Iris pigment epithelial cell (primary cell): ENCODE measurements at places on chromosomes 2 and 18.

- peak; percentile 21 for DNase-seq
These were observed 139.8 kb upstream of the NCK2 start for GRCh38 chr2:105604938-105605337.

GRCh38 chr2:241983571-241984270, 114.2 kb downstream of the RTP5 start:
- no peak for DNase-seq

GRCh38 chr2:73931531-73932500, 5.1 kb downstream of the DGUOK start:
- peak; percentile 73 for DNase-seq

DNA sequence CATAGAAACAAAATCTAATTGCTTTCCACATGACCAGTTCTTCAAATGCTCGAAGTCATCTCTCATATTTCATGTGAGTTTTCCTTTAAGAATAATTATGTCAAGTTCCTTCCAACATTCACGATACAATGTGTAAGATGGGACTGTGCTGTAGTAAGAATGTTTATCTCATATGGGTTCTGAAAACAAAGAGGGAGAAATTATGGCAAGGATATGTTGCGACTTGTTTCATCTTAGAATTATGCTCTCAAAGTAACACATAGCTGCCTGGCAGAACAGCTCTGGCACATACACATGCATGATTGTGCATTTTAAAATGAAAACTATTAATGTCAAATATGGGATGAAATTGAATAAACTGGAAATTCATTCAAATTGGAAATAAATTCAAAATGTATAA, 314.8 kb upstream of the ACVR2A start:
- no peak for DNase-seq

DNA sequence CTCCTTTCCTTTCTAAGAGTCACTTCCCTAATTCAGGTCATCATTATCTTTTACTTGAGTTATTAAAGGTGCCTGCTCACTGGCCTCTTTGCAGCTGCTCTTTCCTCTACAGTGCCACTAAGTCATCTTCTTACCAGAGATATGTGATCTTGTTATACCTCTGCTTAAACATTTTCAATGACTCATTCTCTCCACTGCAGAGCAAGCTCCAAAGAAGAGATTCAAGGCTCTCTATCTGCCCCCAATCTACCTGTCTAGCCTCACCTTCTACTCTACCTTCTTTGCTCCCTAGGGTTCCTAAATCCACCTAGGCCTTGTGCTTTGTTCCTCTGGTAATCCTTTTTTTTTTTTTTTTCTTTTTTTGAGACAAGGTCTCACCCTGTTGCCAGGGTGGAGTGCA, 3.1 kb downstream of the ARHGEF33 start:
- DNase-seq: peak; percentile 22

DNA sequence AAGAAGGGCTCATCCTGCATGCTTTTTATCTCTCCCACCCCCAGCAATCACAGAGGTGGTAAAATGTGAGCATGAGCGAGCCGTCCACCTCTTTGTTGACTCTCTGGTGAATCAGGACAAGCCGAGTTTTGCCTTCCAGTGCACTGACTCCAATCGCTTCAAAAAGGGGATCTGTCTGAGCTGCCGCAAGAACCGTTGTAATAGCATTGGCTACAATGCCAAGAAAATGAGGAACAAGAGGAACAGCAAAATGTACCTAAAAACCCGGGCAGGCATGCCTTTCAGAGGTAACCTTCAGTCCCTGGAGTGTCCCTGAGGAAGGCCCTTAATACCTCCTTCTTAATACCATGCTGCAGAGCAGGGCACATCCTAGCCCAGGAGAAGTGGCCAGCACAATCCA, 19.5 kb downstream of the LIPG start:
- no peak for DNase-seq

- no peak for DNase-seq
These were observed 2.5 kb upstream of the TOGARAM2 start for GRCh38 chr2:28978606-28979005.

DNA sequence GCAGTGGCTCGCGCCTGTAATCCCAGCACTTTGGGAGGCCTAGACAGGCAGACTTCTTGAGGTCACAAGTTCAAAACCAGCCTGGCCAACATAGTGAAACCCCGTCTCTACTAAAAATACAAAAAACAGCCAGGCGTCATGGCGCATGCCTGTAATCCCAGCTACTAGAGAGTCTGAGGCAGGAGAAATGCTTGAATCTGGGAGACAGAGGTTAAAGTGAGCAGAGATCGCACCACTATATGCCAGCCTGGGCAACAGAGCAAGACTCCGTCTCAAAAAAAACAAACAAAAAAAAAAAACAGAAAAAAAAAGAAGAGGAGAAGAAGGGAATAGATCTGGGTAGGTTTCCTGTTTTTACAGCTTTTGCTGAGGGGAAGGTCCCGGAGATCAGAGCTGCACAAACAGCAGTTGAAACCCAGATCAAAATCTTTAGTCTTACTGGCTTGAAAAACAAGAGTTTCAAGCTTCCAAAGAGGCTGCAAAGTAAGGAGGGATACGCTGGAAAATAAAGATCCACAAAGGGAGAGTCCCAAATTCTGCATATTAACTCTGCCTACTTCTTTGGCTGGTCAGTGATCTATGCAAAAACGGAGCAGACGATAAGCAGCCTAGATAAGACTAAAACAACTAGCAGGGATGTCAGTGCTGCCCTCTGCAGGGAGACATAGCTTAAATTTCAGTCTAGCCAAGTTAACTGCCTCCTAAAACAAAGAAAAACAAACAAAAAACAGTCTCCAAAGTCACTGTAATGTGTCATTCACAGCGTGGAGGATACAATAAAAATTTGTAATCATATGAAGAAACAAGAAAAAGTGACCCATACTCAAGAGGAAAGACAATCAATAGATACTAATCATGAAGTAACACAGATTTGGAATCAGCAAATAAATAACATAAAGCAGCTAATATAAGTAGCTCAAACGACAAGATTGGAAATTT, 74.1 kb downstream of the TLK1 start:
- DNase-seq: peak; percentile 77

DNA sequence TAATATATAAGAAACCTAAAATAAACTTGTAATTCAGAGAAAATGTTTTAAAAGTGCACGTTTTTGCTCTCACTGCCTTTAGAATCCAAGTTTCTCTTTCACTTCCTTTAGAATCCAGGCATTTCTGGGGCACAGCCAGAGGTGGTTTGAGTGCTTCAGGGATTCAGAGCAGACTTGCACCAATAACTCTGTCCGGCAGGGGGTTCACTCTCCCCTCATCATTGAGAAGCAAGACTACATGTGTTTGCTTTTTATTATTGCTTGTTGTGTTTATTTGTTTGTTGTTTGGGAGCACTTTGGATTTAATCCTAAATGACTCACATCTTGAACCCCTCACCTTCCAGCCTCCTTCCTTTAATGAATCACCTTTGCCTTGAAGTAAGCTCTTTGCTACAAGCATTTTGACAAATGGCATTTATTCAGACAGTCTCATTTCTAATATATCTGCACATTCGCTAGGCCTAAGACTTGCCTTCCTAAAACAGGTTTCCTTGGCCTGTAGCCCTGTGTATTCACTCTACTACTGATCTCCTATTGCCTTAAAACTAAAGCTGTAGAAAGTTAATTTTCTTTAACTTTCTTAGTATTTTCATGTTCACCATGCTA, 233.5 kb upstream of the ATP5MC3 start:
- DNase-seq: peak; percentile 60

DNA sequence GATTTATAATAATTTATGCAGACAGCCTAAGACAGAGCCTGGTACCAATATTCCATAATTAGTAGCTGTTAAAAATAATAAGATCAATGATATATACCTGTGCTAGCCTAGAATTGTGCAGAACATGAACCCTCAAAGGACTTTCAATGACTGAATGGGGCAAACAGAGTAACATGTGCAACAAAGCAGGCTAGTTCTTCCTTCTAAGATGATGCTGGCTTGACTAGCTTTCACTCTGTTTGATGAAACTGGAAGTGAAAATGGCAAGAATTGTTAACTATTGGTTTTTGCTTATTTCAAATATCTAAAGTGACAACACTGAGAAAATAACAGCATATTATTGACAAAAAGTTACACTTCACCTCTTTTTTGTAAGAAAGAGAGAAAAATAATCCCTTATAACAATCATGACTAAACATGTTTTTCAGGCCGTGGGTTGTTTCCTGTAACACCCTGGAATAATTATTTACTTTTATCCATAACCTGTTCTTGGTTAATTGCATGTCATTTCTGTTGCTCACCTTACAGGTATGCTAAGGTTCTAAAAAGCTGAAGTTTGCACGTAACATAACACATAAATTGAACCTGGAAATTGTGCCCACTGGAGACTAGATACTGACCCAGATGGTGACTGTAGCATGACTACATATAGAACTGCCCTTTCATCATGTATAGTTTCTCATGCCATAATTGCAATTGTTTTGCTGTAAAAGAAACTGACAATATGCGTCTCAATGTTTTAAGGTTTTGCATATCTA, 108.7 kb downstream of the C18orf54 start:
- DNase-seq: no peak

- DNase-seq: no peak
These were observed 37.6 kb upstream of the MGAT5 start for GRCh38 chr2:134216152-134216829.

- DNase-seq: no peak
These were observed 128.4 kb upstream of the MC4R start for GRCh38 chr18:60500960-60501359.

DNA sequence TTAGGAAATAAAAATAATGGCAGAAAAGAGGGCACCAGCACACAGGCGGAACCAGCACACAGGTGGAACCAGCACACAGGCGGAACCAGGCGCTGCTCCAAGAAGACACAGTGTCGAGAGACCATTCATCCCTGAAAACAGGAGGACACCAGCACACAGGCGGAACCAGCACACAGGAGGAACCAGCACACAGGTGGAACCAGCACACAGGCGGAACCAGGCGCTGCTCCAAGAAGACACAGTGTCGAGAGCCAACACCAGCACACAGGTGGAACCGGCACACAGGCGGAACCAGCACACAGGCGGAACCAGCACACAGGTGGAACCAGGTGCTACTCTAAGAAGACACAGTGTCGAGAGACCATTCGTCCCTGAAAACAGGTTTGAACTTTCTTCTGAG, 115.5 kb upstream of the TMEM18 start:
- DNase-seq: no peak

GRCh38 chr2:150598383-150598782, 110.9 kb upstream of the RND3 start:
- DNase-seq: no peak

DNA sequence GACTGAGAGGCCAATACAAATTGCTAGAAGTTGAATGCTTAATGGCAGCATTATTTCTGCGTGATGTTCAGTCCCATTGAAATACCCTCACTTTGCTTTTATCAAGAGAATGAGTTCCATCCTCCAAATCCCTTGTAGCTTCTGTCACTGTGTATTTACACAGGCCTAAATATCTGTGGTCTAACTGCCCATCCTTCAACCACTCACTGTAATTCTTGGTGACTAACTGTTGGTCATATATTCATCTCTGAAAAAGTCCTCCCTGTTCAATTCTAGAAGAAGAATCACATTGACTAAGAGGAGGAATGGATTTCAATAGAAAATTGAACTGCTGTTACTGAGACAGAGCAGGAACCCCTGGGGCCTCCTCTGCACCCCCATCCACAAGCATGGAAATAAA, 74.2 kb upstream of the L3MBTL4 start:
- no peak for DNase-seq

DNA sequence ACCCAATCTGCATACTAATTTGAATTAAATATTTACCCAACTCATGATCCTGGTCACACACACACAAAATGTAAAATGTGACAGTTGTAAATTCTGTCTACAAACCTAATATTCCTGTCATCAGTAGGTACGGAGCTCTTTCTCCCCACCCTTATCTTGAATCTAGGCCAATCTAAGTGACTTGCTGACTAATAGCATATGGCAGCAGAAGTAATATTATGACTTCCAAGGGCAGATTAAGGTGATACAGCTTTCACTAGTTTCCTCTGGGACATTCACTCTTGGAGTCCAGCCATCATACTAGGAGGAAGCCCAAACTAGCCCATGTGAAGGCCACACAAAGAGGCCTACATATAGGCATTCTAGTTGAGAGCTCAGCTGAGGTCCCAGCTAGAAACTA, 89.4 kb downstream of the TMEM131 start:
- peak; percentile 7 for DNase-seq

GRCh38 chr2:182616471-182617393, 99.3 kb upstream of the DNAJC10 start:
- DNase-seq: peak; percentile 26

DNA sequence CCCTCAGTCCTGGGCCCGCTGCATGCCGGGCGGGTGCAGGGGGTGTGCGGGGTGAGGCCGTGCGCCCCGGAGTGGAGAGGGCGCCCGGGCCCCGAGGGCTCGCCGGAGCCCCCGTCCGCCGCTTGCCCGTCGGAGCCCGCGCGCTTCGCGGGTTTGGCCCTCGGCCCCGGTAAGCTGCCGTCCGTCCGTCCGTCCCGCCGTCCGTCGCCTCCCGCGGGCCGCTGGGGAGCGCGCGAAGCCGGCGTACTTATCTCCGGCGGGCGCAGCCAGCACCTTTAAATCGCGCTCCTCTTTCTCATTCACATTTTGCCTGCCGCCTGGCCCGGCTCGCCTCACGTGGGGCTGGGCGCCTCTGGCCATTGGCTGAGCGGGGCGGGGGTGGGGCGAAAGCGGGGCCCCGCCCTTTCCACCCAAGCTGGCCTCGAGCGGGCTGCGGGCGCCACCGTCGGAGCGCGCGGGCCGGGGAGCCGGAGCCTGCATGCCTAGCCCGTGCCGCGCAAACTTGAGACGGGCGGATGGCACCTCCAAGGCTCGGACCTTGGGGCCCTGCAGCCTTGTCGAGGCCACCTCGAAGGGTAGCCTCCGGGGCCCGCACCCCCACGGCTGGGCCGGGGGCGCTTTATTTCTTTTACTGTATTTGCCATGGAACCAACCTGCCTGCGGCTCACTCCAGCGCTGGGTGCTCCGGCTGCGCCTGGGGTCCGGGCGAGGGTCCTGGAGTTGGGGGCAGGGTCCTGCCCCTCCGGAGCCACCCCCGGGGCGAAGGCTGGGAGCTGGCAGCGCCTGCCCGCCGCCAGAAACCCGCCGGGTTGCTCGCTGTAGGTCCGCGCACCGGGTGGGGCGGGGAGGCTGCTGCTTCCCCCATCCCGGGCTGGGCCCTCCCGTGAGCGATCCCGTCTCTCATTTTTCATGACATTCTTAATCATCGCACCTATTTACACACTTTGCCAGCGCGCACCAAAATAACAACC, at the start of gene GBX2:
GBX2 (minus strand) TSS at position 277 of the 971 bp plus-strand sequence. CDS start 415 bp downstream, outside the sequence.
- DNase-seq: peak; percentile 41

- no peak for DNase-seq
These were observed 179.1 kb downstream of the ANKRD44 start for GRCh38 chr2:197131558-197131855.

DNA sequence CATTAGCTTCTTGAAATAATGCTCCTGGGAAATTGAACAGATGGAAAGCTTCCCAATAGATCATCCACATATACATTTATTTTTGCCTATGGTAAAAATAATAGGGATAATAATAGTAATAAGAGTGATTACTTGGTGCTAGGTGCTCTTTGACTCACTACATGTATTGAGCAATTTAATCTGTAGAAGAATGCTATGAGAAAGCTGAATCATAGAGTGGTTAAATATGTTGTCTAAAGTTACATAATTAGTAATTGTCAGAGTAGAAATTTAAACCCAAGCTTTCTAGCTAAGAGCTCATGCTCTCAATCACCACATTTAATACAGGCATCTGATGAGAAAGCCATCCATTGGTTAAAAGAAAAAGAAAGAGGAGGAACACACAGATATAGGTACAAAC, 590.5 kb upstream of the SLC8A1 start:
- peak; percentile 4 for DNase-seq
